SW480 (cell line): ENCODE measurements at places on chromosomes 1 and 21.

DNA sequence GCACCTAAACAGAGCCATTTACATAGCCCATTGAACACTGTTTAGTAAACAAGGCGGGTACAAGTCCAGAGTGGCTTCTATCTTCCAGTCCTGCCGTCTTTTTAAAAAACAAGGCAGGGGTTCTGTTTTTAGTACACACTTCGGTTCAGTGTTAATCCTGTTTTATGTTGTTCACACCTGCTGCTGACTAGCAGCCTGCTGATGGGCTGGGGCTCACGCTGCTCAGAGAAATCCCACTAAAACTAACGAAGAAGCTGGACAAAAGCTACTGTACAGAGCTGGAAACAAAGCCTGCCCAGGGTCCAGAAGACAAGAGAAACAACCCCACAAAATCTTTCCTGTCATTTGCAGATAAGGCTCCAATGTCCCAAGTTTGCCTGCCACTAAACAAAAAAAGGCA, 13.2 kb downstream of the ESRRG start:
- no peak for DNase-seq

DNA sequence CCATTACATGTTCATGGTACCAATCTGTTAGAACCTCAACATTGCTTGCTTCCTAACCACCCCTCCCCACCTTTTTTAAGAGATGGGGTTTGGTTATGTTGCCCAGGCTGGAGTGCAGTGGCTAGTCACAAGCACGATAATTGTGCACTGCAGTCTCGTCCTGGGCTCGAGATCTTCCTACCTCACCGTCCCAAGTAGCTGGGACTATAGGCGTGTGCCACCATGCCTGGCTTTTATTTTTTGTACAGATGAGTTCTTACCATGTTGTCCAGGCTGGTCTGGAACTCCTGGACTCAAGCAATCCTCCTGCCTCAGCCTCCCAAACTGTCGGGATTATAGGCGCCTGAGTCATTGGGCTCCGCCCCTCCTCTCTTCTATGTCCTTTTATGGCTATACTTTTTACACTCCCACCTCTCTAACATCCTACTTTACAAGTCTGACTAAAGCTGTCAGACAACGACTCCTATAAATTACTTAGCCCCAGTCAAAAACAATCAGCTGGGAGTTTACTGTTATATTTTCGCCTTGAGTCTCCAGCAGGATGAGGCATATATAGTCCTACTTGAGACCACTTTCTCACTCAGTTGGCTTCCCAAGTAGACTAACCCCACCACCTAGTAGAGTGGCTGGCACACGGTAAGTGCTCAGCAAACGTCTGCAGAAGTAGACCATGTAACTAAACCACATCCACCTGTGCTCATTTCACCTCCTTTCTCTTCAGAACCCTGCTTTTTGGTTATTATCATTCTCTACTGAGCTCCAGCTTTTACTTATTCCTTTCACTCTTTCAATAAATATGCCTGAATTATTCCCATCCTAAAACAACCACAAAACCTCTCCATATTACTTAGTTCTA, 13.8 kb downstream of the ENSA start:
- no peak for DNase-seq

DNA sequence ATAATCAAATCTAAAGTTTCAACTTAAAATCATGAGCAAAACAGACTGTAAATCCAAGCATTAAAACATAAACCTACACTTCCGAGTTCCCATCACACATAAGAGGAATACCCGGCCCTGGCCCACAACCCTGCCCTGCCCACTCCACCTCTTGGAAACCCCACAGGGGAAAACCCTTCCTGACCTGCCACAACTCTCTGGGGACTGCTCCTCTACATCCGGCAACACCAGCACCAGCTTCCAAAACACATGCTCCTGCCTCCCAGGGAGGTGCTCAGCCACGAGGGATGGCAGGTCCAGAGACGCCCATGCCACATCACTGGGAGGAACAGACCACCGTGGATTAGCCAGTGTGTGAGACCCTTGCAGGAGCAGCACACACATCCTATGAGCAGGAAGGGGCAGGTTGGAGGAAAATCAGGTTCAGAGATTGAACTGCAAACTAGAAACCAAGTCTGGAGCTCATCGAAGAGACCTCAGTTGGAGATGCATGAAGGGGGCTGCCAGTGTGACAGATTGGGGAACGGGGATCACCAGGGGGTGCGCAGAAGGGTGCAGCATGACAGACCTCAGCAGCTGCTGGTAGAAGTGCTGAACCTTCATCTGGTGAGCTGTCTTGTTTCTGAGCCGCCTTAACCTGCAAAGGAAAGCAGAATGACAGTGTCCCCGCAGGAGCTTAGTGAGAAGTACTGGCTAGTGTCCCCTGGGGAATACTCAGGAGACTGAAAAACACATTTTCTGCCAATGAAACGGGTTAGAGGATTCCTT, 25.8 kb upstream of the LSS start:
- DNase-seq = no peak

DNA sequence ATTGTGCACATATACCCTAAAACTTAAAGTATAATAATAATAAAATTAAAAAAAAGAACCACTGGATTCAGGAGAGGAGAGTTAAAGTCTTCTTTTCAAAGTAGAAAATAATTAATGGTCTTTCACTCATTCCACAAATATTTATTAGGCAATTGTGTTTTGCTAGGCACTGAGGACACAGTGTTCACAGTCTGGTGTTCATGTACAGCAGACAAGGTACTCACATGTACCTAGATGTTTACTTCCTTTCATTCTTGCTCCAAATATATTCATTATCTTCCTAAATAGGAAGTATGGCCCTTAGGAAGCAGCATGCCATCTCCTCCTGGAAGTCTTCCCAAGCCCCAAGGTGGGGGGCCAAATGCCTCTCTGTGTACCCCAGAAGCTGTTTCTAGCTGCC, 265.0 kb downstream of the NPHP4 start:
- no peak for DNase-seq

- no peak for DNase-seq
Measured at GRCh38 chr1:74681449-74681848, 7.9 kb upstream of the ERICH3 start.

DNA sequence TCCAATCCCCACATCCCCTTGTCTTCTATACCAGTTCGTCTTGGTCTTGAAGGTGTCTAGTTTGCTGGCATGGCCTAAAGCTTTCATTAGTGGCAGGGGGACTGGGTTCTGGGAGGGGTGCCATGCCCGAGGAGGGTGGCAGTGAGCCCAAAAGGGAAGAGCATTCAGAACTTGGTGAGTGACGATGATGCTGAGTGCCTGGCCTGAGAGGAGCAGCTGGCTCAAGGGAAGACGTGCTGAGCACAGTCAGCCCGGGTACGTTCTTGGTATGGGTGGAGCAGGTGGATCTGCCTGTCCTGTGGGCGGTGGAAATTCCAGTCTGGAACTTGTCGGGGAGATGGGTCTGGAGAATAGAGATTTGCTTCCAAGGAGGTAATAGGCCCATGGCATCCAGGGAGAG, 4.6 kb downstream of the FDPS start:
- DNase-seq = no peak

DNA sequence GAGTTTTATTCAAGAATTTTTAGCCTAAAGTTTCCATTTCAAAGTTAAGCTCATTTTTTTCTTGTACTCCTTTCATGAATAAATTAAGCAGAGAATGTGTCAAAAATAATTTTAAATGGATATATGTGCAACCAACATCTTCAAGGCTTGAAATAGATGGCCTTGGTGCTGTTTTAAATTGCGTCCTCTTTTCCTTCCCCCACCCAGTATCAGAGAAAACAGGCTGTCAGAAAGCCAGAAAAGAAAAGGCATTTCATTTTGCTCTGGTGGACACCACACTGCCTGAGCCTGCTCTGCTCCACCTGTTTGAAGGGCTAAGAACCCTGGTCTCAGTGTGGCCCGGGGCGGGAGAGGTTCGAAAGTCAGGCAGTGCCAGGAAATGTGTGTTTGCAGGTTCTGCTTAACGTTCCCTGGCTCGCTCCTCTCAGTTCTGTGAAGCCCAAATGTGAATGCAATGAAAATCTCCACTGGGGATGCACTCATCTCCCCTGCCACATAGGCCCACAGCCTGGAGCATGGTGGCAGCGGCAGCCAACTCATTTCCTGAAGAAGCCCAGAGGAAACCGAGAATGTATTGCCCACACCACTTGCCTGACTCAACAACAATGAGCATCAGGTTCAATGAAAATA, 134.4 kb downstream of the SDCCAG8 start:
- no peak for DNase-seq

DNA sequence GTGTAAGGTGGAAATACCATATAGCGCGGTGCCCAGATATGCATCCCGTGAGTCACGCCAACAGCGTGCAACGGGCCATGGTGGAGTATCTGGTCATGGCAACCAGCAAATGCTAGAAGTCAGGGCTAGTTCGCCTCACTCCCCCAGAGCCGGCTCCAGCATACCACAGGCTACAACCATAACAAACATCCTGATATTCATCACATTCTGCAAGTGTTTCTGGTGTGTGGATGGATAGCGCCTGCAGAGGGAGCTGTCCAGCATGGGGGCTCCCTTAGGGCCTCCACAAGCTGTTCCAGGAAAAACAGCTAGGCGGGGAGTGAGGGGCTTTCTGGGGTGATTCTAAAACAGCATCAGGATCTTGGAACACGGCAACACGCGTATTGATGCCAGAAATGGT, 6.8 kb downstream of the C1orf198 start:
- no peak for DNase-seq

DNA sequence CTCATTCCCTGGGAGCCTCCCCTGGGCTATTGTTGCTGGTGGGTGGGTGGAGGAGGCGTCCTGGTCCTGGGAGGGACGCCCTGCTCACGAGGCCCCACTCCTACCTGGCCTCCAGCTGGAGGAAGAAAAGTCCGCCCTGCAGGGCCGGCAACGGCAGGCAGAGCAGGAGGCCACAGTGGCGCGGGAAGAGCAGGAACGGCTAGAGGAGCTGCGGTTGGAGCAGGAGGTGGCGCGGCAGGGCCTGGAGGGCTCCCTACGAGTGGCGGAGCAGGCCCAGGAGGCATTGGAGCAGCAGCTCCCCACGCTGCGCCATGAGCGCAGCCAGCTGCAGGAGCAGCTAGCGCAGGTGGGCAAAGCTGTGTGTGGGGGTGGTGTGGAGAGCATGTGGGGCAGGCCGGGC, 24.9 kb downstream of the CROCC start:
- no peak for DNase-seq

DNA sequence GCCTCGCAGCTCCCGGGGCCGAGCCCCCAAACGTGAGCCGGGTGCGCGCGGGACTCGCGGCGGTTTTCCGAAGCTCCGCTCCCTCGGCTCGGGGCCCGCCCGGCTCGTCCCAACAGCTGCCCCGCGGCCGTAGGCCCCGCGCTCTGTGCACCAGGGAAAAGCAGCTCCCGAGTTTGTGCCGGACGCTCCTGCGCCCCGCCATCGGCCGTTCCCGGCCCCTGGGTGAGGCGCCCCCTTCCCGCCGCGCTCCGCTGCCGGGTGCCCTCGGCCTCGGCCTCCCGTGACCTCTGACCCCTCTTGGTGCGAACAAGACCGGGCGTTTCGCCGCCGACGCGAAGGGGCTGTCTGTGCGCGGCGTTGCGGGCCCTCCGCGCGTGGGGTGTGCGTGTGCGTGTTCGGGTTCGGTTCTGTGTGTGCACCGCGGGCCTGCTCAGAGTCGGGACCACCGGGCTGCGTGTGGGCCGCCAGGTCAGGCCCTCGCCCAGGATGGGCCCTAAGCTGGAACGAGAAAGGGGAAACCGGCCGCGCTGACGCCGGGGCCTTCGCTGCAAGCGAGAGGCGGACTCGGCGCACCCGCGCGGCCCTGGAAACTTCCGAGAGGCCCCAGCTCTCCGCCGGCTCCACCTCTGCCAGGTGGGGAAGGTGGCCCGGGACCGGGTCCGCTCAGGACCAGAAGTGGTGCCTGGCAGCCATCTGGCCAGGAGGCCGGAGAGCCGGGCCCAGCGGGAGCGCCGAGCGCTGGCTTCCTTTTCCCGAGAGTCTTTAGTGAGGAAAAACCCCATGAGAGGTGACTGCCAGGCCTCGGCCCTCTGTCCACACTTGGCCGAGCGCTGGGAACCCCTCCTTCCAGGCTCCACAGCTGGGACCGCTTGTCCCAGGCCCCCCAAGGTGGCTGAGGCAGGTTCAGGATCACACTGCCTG, 1.9 kb downstream of the PRDM16 start:
- DNase-seq = no peak

DNA sequence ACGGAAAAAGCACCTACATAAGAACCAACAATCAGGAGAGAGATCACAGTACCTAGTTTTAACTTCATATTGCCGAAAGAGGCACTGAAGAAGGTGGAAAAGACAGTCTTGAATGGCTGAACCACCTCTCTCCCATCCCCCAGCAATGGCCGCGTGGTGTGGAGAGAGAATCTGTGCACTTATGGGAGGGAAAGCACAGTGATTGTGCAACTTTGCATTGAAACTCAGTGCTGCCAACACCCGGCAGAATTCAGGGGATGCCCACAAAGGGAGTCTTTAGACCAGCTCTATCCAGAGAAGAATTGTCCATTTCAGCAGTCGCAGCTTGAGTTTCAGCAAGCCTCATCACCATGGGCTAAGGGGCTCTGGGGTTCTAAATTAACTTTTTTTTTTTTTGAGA, 186.3 kb upstream of the USP25 start:
- DNase-seq = no peak

- no peak for DNase-seq
Measured at GRCh38 chr1:213138892-213139291, 87.9 kb downstream of the RPS6KC1 start.

GRCh38 chr1:186899577-186899976, 70.8 kb downstream of the PLA2G4A start:
- DNase-seq = no peak

- no peak for DNase-seq
Measured at GRCh38 chr1:55053265-55053954, 14.1 kb downstream of the PCSK9 start.

DNA sequence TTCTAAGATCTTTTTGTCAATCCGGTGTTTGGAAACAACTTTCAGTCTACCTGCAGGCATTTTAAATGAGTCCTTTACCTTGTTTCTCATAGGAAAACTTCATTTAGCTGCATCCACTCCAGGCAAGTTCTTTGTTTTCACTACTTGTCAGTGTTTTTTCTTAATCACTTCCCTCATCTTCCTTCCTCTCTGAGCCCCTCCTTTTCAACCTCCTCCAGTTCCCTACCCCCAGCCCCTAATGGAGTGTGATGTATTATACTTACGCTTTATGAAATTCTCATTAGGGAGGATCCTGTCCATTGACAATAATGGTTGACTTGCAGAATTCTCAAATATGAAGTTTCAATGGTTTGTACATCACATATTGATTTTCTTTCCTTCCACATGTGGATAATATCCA, 62.5 kb upstream of the BACH1 start:
- no peak for DNase-seq

- DNase-seq = no peak
Measured at GRCh38 chr1:42933060-42933586, 25.5 kb downstream of the SLC2A1 start.

DNA sequence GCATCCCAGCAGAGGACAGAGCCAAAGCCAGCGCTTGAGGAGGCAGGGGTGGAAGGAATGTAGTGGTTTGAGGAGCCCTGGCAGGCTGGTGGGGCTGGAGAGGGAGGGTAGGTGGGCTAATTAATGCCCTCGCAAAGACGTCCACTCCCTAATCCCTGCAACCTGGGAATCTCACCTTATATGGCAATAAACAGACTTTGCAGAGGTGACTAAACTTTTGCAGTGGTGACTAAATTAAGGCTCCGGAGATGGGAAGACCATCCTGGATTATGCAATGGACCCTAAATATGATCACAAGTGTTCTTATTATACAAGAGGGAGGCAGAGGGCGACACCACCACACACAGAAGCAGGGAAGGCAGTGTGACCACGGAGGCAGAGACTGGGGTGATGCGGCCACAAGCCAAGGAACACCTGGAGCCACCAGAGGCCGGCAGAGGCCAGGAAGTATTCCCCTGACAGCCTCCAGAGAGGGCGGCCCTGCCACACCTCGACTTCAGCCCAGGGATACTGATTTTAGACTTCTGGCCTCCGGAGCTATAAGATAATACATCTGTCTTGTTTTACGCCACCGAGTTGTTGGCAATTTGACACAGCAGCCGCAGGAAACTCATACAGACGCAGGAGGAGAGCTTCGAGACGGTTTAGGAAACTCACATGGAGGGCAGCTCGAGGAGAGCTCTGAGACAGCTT, 23.1 kb upstream of the NPPB start:
- no peak for DNase-seq
